Trophoblast cell (in vitro differentiated cells and primary cell): ENCODE measurements at places on chromosomes 6 and 20.

GRCh38 chr6:22333802-22334201, 37.0 kb upstream of the PRL start:
- H3K4me3 ChIP-seq, result no peak overlapping the region
- no peak for DNase-seq
- no peaks in the 10 kb centered on the region for H3K36me3 ChIP-seq
- H3K4me1 ChIP-seq, result no peaks in the 10 kb centered on the region
- no peak overlapping the region for H3K27ac ChIP-seq

GRCh38 chr6:168884050-168884645, 369.5 kb downstream of the THBS2 start:
- H3K36me3 ChIP-seq, result no peaks in the 10 kb centered on the region
- H3K4me1 ChIP-seq, result peaks cover 8% of the 10 kb centered on the region
- DNase-seq, result no peak
- H3K27ac ChIP-seq, result no peak overlapping the region
- H3K4me3 ChIP-seq, result no peak overlapping the region

DNA sequence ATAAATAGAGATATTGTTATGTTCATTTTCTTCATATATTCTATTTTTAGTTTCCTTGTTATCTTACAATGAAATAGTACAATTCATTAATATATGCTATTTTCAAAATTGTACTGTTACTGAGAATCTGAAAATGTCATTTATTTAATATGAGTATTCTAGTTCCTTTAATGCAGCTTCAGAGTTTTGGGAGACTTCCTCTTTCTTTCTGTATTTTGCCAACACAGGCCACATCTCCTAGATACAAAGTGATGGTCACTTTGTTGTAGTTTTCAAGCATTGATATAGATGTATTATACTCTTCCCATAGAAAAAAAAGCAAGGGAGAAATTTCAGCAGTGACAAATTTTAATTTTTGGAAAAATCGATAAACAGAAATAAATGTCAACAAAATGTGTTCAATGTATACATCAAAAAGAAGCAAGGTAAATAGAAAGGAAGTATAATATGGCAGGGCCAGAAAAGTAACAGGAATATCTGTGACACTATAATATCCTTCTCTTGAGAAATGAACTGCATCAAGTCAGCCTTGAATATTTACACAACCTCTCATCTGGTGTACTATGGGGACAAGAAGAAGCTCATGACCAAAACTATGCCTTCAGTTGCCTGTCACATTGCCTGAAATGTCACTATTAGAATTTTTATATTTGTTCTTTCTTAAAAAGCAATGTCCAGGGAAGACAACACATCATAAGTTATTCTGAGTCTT, 396.0 kb downstream of the TBC1D32 start:
- no peak for DNase-seq
- H3K27ac ChIP-seq, result no peak overlapping the region
- H3K27me3 ChIP-seq, result no peaks in the 10 kb centered on the region
- H3K36me3 ChIP-seq, result no peaks in the 10 kb centered on the region

- H3K4me3 ChIP-seq, result peak overlapping the region; percentile 99
- H3K4me1 ChIP-seq, result no peaks in the 10 kb centered on the region
- no peaks in the 10 kb centered on the region for H3K36me3 ChIP-seq
- H3K27ac ChIP-seq, result no peak overlapping the region
These were observed 1.3 kb downstream of the SEC63 start for GRCh38 chr6:107956586-107957307.

- no peaks in the 10 kb centered on the region for H3K36me3 ChIP-seq
- no peak for DNase-seq
- H3K27ac ChIP-seq, result peak overlapping the region; percentile 96
These were observed 359 bp downstream of the PHIP start for GRCh38 chr6:79077715-79078074.
